ENCODE measurements at places on chromosomes 4 and X.

- DNase-seq: no peak
Measured at GRCh38 chr4:76581077-76581962, 146.3 kb downstream of the SHROOM3 start.

- no peak for DNase-seq
Measured at GRCh38 chr4:68463796-68464195, 16.5 kb downstream of the TMPRSS11E start.

GRCh38 chr4:154348657-154349056 is 142.9 kb downstream of the DCHS2 start:
- DNase-seq: no peak

- no peak for DNase-seq
Measured at GRCh38 chr4:7121866-7122653, 54.2 kb upstream of the GRPEL1 start.

GRCh38 chrX:96403446-96403845 is 281.2 kb upstream of the DIAPH2 start:
- DNase-seq: no peak

- no peak for DNase-seq
Measured at GRCh38 chr4:4677556-4678522, 136.0 kb upstream of the STX18 start.

GRCh38 chrX:111555406-111555958 is 44.0 kb downstream of the SERTM2 start:
- DNase-seq: no peak

DNA sequence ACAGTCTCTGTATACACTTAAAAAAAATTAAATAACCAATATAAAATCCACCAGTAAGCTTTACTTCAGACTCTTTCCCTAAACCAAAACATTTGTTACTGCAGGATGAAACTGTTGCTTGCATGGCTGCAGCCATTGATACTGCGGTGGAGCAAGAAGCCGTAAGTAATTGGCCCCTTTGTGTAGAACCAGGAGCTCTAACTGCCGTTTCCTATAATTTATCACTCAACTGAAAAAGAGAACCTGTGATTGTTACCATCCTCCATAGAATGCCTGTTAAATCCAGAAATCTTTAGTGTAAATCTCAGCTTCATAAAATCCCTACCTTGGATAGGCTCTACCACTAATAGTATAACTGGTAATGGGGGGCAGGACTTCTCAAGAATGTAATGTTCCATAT is 62.6 kb downstream of the KIF4A start:
- DNase-seq: no peak

- DNase-seq: no peak
Measured at GRCh38 chr4:104907074-104907649, 239.5 kb upstream of the TET2 start.

All from GM12878 (cell line).